CD4-positive, alpha-beta T cell treated with Interferon gamma for 1 hour (primary cell): ENCODE measurements at places on chromosomes 11 and 22.

- DNase-seq = no peak
Measured at GRCh38 chr11:15166204-15166603, 51.5 kb downstream of the INSC start.

DNA sequence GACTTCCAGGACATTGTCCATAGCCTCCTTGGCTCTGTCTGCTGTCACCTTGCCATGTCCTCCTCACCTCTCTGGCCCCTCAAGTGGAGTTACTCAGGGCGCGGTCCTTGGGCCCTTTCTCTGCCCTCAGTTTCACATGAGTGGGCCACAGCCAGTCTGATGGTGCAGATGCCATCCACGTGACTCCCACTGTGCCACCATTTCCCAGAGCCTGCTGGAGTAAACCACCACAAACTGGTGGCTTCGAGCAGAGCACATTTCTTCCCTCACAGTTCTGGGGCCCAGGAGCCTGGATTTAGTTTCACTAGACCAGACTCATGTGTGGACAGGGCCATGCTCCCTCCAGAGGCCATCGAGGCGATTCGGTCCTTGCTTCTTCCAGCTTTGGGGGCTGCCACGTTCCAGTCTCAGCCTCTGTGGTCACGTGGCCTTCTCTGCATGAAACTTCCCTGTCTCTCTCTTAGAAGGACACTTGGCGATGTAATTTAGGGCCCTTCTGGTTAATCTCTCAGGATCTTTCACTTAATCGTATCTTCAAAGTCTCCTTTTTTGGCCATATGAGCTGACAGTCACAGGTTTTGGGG lies 14.6 kb downstream of the SMARCB1 start:
- DNase-seq = no peak

- DNase-seq = no peak
Measured at GRCh38 chr22:31556627-31557203, 60.4 kb downstream of the SFI1 start.

DNA sequence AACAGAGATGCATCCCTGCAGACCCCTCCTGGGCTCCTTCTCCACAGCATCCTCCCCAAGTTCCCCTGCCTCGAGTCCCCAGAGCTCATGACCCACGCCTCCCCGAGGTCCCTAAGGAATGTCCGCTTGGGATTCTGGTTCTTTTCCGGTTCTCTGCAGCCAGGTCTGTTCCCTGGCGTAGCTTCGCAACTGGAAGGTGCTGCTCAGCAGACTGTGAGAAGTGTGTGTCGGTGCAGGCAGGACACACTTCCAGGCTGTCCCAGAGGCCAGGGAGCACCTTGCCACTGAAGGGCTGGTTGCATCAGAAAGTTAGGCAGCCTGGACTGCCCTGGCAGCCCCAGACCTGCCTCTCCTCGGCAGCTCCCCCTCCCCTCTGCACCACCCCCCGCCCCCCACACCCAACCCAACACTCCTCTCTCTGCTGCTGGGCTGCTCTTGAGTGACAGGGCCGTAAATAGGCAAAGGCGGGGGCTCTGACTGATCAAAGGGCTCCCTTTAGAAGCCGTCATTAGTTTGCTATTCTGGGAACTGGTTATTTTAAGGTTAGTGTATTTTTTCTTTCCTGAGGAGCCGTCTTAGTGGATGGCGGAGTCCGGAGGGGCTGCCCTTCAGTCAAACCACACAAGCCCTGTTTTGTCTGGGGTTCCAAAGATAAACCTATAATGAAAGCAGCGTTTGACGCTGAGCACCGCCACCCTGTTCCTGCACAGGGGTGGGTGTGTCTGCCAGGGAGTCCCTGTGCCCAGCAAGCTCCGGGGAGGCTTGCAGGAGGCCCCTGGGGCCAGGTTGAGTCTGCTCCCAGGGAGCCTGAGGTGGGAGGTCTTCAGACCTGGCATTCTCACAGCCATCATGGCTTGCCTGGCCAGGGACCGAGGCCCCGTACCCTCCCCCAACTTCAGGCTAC lies 88.6 kb upstream of the KCNQ1OT1 start:
- DNase-seq = no peak

- DNase-seq = no peak
Measured at GRCh38 chr11:71335371-71335770, 83.0 kb upstream of the SHANK2 start.

DNA sequence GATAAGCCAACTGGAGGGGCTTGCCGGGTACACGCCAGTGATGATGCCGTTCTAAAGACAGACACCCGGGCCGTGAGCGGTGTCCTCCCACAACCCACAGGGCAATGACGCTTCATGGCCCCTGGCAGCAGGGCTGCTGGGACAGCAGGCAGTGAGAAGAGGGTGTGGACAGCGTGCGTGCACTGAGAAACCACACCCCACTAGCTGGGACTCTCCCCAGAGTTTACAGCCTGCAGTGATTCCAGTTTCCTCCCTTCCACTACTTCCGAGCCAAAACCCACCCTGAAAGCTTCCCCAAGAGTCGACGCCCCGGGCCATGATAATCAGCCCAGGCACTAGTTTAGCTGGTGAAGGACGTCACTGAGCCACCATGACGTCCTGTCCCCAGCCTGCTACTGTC lies 29.2 kb downstream of the CPT1A start:
- no peak for DNase-seq

DNA sequence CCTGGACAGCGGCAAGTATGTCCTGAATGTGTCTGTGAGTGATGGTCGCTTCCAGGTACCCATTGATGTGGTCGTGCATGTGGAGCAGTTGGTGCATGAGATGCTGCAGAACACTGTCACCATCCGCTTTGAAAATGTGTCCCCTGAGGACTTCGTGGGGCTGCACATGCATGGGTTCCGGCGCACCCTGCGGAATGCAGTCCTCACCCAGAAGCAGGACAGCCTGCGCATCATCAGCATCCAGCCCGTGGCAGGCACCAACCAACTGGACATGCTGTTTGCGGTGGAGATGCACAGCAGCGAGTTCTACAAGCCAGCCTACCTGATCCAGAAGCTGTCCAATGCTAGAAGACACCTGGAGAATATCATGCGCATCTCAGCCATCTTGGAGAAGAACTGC lies 125.3 kb upstream of the MTNR1B start:
- no peak for DNase-seq

- no peak for DNase-seq
Measured at GRCh38 chr22:31442768-31443489, 43.5 kb downstream of the DRG1 start.

GRCh38 chr11:19183646-19184045 lies 18.1 kb downstream of the CSRP3 start:
- no peak for DNase-seq

DNA sequence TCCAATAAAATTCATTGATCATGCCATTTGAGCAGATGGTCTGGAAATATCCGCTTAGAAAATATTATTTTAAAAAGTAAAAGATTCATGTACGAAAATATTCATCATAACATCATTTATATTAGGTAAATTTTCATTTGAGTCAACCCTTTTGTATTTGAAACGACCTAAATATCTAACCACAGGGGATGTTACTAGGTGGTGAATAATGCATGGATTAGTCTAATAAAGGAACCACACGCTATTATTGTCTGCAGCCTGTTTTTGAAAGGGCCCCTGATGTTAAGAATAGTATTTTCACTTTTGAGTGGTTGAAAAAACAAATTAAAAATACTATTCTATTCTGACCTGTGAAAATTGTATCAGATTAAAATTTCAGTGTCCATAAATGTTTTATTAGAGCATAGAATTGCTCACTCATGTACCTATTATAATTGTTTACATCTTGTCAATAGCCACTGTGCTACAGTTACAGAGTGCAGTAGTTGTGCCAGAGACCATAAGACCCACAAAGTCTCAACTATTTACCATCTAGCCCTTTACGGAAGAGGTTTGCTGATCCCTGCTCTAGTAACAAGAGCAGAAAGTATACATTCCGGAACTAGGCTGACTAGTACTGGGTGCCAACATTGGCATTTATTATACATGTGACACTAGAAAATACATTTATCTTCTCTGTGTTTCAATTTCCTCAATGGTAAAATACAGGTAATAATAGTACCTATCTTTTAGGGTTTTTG lies 176.1 kb downstream of the LRRC4C start:
- DNase-seq = no peak

DNA sequence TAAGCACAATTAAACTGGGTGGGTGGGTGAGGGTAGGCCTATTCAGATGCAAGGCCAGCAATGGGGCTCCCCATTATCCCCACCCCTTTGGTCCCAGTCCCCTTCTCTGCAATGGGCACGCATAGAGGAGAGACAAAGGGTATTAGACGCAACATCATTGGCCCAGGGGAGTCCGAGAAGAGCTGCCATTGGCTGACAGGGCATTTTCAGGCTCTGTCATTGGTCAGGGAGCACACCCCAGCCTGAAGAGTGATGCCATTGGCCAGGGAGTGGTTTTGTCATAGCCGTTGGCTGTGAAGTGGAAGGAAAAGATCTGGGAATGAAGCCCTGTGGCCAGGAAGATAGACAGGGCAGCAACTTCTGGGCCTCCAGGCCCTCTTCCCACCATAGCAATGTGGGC lies 2.8 kb upstream of the TRIM3 start:
- no peak for DNase-seq

GRCh38 chr11:28629235-28629634 lies 521.0 kb downstream of the METTL15 start:
- DNase-seq = no peak

DNA sequence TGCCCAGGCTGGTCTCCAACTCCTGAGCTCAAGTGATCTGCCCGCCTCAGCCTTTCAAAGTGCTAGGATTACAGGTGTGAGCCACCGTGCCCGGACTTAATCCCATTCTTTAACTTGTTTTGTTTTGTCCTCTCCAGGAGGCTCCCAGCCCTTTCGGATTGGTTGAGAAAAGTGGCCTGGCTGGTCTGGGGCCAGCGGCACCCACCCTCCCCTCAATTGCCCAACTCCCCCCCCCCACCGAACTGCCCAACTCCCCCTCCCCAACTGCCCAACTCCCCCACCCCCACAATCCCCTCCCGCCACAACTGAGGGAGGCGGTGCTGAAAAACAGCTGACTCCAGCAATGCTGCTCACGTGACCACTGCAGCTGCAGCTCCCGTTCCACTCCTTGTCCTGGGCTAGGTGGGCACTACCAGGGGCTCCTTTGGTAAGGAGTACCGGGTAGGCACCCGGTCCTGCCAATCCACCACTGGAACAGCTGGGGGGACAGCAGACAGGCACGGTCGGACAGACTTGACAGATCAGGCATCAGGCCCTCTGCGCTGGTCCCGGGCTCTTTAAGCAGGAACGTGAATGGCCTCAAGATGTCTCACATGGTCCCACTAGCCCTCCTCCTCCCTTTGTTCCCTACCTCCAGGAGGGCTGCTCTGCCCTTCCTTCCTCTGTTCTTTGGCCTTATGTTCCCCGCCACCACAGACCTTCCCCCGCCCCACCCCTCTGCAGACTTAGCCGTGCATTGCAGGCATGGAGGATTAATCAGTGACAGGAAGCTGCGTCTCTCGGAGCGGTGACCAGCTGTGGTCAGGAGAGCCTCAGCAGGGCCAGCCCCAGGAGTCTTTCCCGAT lies at the start of gene TCN2:
TSS of gene TCN2 (plus strand) at position 720 of the 845 bp plus-strand sequence. CDS start 158 bp downstream, outside the sequence.
- peak; percentile 49 for DNase-seq
